ENCODE measurements at places on chromosomes 3 and 15.
A peak's percentile ranks its signal among the peaks of the same experiment; 100 is the strongest.

GRCh38 chr3:164222197-164222596 lies 856.1 kb downstream of the SI start:
- no peaks in the 10 kb centered on the region for H3K27me3 ChIP-seq
- H3K36me3 ChIP-seq: no peaks in the 10 kb centered on the region
- DNase-seq: no peak

DNA sequence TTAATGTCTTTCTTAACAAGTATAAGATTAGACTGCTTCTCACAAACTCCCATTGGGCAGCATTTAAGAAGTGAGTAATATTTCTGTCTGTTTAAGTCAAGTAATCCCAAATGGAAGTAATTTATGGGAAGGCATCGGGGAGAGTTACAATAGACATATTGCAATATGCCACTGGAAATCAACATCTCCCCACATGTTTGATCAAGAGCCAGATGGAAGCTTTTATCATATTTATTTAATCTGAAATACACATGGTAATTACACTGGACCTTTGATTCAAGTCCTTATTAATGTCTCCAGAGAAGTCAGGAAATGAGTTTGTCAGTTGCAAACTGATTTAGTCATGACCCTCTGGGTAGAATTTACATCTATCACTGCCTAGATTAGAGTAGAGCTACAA lies 943.8 kb downstream of the VGLL3 start:
- H3K4me1 ChIP-seq: no peaks in the 10 kb centered on the region
- no peaks in the 10 kb centered on the region for H3K36me3 ChIP-seq
- H3K27ac ChIP-seq: no peak overlapping the region
- H3K4me3 ChIP-seq: no peak overlapping the region
- no peaks in the 10 kb centered on the region for H3K27me3 ChIP-seq

DNA sequence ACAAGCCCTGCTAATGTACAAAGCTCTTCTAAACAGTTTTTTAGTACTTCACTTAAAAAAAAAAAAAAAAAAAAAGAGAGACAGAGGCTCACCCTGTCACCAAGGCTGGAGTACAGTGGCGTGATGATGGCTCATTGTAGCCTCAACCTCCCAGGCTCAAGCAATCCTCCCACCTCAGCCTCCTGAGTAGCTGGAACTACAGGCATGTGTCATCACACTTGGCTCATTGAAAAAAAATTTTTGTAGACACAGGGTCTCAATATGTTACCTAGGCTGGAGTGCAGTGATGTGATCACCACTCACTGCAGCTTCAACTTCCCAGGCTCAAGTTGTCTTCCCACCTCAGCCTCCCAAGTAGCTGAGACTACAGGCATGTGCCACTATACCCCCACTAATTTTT lies 47.6 kb upstream of the HEG1 start:
- no peak for DNase-seq
- H3K27me3 ChIP-seq: no peaks in the 10 kb centered on the region
- no peak overlapping the region for H3K27ac ChIP-seq
- peaks cover 15% of the 10 kb centered on the region for H3K4me1 ChIP-seq
- H3K4me3 ChIP-seq: no peak overlapping the region
- H3K36me3 ChIP-seq: no peaks in the 10 kb centered on the region

DNA sequence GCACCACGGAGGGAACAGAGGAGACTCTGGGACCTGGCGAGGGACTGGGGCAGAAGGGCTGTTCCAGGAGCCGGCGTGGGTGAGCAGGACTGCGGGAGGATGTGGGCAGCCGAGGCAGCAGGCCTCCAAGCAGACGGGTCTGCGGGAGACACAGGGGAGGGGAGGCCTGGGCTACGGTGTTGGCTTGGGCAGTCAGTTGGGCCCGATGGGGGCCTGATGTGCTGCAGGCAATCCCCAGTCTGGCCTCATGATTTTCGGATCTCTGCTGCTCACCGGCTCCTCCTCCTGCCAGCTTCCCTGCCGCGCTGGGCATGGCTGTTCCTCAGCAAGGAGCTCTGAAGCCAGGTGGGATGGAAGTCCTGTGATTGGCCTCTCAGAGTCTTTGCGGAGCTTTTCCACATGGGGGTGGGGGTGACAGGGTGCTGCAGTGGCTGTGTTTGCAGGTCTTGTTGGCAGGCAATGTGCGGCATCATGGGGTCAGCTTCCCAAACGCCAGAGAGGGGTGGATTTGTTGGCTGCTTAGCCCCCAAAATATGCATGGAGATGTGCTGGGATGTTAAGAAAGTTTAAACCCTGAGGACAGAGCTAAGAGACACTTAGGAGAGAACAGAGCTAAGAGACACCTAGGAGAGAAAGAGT lies 19.3 kb downstream of the MINAR1 start:
- no peak for DNase-seq
- no peak overlapping the region for H3K27ac ChIP-seq
- no peaks in the 10 kb centered on the region for H3K4me1 ChIP-seq
- no peak overlapping the region for H3K4me3 ChIP-seq
- no peaks in the 10 kb centered on the region for H3K36me3 ChIP-seq

- H3K4me3 ChIP-seq: no peak overlapping the region
- H3K27ac ChIP-seq: no peak overlapping the region
- H3K27me3 ChIP-seq: no peaks in the 10 kb centered on the region
- H3K36me3 ChIP-seq: no peaks in the 10 kb centered on the region
Measured at GRCh38 chr3:157067114-157067513, 92.8 kb downstream of the CCNL1 start.

DNA sequence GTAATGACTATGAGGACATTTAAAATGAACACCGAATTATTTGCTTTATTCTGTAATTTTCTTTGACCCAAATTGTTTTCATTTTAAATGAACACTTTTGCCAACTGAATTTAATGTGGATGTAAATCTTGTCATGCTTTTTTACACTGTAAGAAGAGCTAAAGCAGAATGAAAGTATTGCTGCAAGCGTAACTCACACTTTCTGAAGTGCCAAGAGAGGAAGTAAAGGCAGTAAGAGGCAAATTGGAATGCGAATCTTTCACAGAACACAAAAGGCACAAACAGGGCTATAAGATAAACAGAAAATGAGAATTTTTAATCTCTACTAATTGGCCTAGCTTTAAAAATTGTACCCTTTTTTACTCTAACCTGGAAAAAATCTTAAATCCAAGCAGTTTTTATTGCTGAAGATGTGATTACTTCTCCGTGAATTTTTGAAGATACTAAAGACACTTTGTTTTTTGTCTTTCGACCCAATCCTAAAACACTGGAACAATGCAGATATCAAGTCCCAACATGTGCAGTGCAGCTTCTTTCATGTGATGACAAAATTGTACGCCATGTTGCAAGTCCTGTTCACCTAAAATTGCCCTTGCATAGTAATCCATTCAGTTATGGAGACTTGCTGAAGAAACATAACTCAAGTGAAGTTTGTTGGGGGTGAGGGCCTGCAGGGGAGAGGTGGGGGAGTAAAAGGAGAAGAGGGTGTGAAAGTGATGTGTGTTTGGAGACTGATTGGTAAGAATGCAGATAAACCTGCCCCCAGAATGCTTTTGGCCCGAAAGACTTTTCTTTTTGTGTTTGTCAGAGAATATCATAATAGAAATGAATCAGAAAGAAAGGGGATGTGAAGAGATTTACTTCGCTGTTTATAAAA lies 1.4 kb downstream of the ARID3B start:
- H3K4me1 ChIP-seq: peaks cover 37% of the 10 kb centered on the region
- peak overlapping the region; percentile 79 for H3K27ac ChIP-seq
- H3K36me3 ChIP-seq: peaks cover 2% of the 10 kb centered on the region
- DNase-seq: no peak
- no peaks in the 10 kb centered on the region for H3K27me3 ChIP-seq

DNA sequence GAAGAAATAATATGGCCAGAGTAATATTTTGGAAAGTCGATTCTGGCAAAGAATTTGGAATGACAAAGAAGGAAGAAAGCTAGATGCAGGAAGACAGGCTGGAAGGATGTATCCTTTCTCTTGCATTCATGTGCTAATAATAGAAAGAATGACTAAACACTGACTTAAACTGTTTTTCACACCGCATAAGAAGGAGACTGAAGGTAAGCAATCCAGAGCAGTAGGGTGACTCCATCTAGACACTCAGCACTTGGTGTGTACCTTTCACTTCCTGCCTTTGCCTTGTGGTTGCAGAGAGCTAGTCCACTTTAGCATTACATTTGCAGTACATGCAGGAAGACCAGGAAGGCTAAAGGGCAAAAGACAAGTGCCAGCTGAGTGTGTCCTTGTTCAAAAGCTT lies 234.6 kb downstream of the RBMS3 start:
- H3K27me3 ChIP-seq: no peaks in the 10 kb centered on the region
- H3K4me1 ChIP-seq: no peaks in the 10 kb centered on the region
- no peak overlapping the region for H3K4me3 ChIP-seq
